ENCODE measurements at places on chromosomes 13 and 19.

GRCh38 chr13:114038211-114038613, 64.3 kb upstream of the C13orf46 start:
- DNase-seq: no peak

DNA sequence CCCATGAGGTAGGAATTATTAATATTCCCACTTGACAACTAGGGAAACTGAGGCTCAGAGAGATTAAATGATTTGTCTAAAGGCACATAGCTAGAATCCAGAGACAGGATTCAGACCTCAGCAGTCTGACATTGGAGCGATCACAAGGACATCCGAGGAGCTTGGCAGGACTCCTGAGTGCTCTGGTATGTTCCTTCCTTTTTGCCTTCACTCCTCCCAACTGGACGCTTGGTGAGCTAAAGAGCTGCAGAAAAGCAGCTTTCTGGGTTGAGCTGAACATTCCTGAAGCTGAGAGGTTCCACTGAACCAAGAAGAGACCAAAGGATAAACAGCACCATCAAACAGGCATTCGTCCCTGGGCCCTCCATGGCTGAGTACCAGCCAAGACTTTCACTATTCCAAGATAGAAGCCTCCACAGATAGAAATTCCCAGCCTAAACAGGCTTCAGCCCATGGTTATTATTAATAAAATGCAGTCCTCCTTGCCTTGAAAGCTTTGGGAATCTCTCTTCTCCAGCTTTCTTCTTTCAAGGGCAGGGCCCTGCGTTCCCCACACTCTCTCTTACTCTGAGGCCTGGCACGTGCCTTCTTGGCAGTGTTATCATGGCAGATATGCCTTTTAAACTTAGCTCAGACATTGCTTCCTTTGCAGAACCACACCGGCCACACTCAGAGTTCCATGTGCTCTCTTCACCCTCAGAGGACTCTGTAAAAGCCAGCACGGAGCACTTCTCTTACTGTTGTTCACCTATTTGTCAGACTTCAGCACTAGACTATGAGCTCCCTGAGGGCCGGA, 97.1 kb downstream of the CYSLTR2 start:
- DNase-seq: no peak

GRCh38 chr13:65932587-65933239, 1297.4 kb downstream of the PCDH9 start:
- no peak for DNase-seq

- DNase-seq: no peak
Measured at GRCh38 chr13:32629866-32630265, 43.6 kb downstream of the PDS5B start.

DNA sequence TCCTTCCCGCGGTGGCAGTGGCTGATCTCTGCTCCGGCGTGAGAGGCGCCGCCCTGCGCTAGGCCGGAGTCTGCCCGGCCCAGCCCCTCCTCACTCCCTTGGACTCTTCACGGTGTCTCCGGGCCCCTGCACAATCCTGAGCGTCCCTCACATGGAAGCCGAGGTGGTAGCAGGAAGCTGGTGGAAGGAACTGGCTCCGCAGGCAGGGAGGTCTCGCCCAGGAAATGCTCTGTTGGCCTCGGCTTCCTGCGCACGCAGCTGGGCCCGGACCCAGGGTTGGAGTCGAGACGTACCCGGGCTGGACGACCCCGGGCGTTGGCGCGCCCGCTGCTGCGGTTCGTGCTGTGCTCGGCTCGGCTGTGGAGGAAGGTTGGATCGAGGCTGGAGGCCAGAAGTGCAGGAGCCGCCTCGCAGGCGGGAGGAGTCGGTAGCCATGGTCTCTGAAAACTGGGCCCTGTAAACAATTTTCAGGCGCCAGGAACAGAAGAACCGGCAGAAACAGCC, 46.3 kb downstream of the ZNF724 start:
- DNase-seq: no peak

Data from cerebellar nuclear complex (tissue), 1 donor.